Stimulated activated CD8-positive, alpha-beta memory T cell treated with anti-CD3 and anti-CD28 coated beads, Interleukin-4, amount 100 ng/mL, for 1 hour (primary cell): ENCODE measurements at places on chromosomes 7 and 10.

DNA sequence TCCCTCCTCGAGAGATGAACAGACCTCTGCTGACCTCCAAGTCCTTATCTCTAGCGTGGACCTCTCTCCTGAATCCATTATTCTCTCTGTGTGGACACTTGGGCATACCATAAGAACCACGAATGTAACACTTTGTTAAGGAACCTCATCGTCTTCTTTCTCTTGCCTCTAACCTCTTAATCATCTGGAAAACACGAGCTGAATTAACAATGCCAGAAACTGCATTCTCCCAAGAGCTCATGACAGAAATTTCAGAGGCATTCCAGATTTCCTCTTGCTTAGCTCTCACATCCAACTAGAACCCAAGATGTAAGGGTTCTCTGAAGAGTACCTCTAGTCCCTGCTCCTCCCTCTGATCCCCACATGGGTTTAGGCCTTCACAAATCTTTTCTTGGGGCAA is 101.5 kb downstream of the TRIL start:
- no peak for DNase-seq

DNA sequence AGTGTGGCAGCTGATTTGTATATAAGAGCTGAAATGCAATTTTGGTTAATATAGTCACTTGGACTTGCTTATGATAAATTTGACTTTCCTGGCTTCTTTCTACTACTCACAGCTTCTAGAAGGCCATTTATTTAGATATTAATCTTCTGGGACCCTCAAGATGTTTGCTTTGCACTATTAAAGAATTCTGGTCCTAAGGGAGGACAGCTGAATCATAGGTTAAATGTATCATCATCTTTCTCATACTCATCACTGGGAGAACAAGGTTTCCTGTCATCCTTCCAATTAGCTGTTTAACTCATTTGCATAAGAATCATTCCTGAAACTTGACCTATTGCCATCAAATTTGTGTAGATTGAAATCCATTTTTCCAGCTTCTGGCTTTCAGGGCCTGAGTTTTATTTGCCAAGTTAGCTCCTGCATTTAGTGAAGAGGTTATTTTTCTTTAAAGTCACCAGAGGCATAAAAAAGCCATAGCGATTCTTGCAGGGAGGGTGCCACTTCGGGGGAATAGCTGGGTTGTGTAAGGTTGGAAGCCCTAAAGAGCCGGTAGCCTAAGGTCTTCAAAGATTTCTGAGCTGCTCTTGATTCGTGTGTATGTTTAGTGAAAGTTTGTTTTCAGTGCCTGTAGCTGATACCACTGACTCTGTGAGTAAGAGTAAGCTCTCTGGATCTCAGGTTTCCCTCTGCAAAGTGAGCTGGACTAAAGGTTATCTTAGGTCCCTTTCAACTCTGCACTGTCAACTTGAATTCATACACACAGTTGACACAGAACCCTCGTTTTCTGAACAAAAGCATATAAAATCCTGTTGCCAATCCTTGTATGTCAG is 4.3 kb downstream of the MAP3K8 start:
- no peak for DNase-seq

- no peak for DNase-seq
Observed at GRCh38 chr10:30459283-30459682, 25.3 kb downstream of the MAP3K8 start.

DNA sequence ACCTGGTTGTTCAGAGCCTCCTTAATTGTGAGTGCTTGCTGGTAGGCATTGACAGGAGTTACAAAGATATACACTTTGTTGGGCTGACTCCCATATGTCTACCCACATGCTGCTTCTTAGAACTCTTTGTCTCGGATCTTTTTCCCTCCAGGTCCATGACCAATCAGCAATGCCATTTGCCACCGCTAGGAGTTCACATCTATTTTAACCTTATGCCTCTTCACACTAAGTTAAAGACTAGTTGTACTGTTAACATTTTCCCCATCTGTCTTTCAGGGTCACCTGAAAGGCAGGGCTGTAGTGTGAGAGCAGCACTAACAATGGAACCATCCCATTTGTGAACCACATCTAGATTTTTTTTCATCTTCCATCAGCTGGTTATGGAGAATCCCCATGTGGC is 226.7 kb upstream of the NPY start:
- no peak for DNase-seq

GRCh38 chr7:116899308-116899707 is 36.9 kb downstream of the CAPZA2 start:
- DNase-seq = no peak

DNA sequence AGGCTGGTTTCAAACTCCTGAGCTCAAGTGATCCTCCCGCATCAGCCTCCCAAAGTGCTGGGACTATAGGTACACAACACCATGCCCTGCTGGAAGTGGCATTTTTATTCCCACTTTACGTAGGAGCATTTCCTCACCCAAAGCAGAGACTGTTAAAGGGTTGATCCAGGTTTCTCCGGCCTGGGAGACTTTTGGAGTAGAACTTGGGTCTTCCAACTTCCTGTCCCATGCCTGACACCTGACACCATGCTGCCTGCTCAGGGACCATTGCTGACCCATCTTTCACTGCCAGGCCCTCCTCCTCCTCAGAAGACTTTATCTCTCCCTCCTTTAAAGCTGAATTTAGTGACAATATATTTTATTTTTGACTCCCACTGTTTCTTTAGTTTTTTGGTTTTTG is 302.0 kb upstream of the LYZL1 start:
- no peak for DNase-seq

DNA sequence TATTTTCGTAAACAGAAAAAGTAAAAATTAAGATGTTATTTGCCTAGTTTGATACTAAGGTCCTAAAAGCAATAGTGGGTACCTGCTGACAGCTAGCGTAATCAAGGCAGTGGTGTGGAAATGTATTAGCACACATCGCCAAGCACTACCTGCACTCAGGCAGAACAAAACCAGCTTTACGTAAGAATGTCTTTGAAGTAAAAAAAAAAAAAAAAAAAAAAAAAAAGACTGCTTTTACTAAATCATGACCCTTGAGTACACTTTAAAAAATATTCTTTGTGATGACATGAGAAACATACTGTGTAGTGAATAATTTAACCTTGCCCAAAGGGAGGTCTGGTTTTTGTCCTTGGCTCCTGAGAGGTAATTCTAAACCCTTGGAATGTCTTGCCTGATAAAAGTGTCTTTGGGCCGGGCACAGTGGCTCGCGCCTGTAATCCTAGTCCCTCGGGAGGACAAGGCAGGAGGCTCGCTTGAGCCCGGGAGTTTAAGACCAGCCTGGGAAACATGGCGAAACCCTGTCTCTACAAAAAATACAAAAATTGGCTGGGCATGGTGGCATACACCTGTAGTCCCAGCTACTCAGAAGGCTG is 12.7 kb downstream of the XRCC2 start:
- DNase-seq = no peak

DNA sequence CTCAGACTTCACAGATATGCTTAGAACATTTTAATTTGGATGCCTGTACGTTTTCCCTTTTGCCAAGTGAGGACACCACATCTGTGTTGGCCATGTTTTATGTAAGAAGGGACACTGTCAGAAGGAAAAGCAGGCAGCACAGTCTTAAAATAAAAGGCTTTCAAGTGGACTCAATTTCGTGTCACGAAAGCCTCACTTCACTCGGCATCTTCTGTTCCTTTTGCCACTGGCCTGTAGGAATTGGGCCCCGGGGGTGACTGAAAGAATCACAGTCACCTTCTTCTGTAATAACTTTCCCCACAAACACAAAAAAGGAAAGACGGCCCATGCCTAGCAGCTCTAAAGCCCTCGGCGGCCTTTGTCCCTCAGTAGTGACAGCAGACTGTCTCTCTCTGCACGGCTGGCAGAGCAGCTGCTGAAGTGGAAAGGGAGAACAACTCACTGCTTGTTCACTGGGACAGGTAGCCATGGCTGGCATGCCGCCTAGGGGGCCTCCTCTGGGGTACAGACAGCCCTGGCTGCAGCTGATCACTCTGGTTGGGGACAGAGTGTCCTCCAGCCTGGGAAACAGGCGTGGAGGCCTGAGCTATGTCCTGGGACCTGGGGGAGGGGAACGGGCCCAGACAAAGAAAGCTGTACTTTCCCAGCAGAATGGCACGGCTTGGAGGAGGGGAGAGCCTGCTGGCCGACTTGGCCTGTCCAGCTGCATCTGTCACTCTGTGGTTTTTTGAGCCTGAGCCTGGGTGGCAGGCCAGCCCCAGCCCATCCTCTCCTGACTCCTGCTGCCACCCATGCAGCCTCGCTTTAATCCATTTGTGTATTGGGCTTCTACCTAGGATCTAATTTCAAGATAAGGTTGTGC is 4.4 kb downstream of the RASSF4 start:
- DNase-seq = no peak

DNA sequence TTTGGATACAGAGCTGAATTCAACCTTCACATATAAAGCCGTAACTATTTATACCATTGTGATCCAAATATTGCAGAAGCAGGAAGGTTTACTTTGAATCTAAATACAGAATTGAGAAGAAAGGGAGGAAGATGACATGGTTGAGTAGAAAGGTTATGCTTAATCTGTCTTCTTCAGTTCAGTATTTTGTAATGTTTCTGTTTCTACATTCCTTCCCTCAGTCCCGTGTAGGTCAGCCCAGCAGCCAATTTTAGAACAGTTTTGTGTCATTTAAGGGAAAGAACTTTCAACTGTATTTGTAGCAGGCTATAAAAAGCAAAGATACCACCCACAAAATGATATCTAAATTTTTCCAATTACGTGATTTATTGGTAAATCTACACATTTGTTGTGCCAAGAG is 97.4 kb downstream of the CPED1 start:
- no peak for DNase-seq

- no peak for DNase-seq
Observed at GRCh38 chr10:12937527-12937926, 64.0 kb downstream of the CCDC3 start.

- no peak for DNase-seq
Observed at GRCh38 chr10:11064832-11065231, 47.2 kb downstream of the CELF2 start.

GRCh38 chr7:78225534-78225933 is 427.0 kb downstream of the PHTF2 start:
- DNase-seq = no peak

DNA sequence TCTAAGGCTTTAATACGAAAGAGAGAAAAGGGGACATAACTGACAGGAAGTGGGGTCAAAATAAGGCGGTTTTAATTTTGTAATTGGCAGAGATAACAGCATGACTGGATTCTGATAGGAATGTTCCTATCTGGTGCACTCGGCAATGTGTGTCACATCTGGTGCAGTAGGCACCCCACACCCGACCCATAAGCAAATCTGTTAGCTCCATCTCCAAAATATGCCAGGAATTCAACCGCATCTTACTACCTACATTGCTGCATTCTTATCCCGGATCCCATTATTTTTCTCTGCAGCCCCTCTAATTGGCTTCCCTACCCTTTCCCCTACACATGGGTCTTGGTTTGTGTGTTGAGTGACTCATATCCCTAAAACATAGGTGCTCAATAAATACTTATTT is 19.1 kb upstream of the GALNT11 start:
- no peak for DNase-seq

DNA sequence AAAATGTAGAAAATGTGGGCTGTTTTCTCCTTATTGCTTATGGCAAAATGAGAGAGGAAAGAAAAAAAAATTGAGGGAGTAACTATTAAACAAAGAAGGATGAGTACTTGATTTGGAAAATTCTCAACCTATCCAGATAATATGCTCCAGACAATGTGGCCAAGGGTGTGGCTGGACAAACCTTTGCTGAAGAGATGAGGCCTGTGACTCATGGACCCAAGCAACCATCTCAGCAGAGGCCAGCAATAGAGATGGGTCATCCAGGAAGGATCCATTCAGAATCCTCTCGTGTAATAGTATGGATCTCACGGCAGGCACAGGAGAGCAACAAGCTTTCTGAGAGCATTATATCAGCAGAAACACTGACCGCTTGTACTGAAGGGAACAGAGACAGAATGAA is 120.3 kb upstream of the CELF2 start:
- no peak for DNase-seq

GRCh38 chr10:60349426-60349825 is 40.2 kb downstream of the ANK3 start:
- DNase-seq = no peak

DNA sequence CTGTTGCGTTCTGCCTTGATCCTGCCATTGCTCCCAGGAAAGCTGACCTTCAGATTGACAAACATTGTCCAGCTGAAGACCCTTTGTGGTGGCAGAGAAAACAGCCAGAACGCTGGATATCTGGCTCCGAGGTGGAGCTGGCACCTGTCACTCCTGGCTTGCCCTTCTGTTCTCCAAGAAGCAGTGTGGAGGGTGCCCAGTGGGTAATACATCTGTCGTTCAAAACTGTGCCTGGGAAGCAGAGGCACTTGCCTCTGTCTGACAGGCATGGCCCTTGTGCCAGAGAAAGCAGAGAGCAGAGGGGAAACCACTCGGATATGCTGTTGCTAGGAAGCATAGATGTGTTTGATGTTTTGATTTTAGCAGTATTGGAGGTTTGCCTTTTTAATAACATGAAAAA is 231.4 kb downstream of the BMPER start:
- DNase-seq = no peak

DNA sequence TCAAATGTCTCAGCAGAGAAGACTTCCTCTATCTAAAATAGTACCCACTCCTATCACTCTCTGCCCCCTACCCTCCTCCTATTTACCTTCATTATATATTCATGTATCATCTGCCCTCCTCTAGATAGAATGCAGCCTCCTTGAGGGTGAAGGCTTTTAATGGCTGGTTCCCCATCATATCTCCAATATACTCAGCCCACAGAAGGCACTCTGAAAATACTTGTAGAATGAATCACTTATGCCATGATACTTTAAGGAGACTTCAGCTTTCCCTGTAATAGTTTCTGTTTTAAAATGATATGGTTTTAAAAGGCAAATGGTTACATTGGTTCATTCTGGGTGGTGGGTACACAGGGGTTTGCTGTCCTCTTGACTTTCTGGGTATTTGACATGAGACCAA is 25.3 kb downstream of the GFRA1 start:
- DNase-seq = no peak

DNA sequence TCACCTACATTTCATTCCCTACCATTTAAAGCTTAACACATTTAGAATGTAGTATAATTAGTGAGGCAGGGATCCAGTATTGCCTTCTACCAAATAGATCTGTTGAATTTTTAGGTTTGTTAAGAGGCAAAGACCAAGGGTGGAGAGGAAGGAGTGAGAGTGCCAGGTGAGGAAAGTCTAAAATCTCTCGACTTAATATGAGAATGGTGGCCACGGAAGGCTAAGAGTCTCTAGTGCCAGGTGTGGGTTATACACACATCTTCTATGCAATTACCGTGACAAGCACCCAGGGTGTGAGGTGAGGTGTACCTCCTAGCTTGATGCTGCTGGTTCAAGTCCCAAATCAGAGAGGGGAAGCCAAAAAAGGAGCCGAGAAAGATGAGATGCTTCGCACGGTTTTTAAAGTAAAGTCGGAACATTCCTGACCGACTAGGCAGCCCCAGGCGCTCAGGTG is 439 bp downstream of the IQUB start:
- DNase-seq = no peak

GRCh38 chr7:18163091-18163490 is 135.4 kb upstream of the PRPS1L1 start:
- no peak for DNase-seq

DNA sequence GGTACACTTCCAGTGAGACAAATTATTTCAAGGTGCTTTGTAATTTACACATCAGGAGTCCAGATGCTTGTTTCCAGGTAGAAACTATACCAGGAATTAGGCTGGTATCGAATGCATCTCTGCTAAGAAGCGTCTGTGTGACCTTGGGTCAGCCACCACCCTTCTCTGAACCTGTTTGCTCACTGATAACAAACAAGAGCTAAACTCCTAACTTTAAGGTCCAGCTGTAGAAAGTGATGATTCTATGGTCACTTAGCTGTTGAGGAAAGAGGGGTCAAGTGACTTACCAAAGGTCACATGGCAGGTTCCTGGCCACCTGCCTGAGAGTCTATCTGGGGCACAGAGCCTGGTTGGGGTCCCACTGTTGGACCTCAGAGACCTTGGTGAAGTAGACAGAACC is 95.4 kb downstream of the HIF1AN start:
- no peak for DNase-seq
